Stimulated activated CD4-positive, alpha-beta T cell treated with anti-CD3 and anti-CD28 coated beads, Interleukin-4, amount 100 ng/mL, for 4 hours (primary cell): ENCODE measurements at places on chromosomes 5 and 9.

DNA sequence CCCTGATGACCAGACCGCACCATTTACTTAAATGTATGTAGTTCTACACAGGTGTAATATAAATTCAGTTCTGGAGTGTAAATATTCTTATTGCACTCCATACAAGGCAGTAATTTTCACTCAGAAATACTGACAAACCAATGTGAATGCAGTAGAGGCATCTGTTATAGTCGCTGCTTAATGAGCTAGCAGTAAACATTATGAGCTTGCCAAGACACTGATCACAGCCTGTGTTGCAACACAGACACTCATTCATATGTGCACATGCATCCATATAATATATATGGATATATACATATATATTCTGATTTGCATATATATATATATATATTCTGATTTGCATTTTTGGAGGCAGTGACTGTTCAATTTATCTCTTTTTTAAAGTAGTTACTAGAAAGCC is 435.1 kb upstream of the ST8SIA4 start:
- DNase-seq: no peak

GRCh38 chr5:139458580-139459407 is 3.7 kb downstream of the ECSCR start:
- DNase-seq: peak; percentile 56

- DNase-seq: no peak
Measured at GRCh38 chr5:79225026-79225425, 10.9 kb upstream of the JMY start.

DNA sequence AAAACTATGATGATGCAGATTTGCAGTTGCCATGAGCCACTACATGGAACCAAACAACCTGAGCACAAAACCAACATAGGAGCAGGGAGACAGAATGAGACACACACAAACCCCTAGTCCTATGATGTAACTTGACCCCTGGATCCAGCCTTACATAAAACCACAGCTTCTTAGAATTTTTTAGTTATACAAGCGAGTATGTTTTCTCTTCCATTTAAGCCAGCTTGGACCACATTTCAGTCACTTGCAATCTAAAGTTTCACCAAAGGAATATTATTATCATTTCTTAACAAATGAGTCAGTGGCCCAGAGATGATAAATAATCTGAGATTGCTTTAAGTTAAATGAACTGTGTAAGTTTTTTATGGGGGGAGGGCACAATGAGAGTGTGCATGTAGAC is 6.8 kb downstream of the SPOCK1 start:
- DNase-seq: no peak

- no peak for DNase-seq
Measured at GRCh38 chr5:127176769-127177168, 103.5 kb upstream of the C5orf63 start.

DNA sequence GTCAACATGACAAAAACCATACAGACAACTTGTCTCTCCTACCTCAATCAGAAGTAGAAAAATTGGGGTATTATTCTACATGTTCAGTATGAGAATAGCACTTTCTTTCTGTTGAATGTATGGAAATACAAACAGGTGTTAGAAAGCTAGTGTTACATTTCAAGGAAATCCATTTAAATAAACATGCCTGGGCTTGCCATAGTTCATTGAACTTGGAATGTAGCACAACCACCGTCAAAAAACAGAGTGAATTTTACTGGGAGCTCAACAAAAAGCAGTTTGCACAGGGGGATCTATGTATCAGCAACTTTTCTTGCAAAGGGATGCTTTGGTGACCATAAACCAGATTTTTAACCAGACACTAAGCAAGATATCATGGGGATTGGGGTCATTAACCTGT is 307.9 kb upstream of the SMARCA2 start:
- no peak for DNase-seq

- no peak for DNase-seq
Measured at GRCh38 chr5:150258130-150258529, 31.4 kb downstream of the CAMK2A start.

GRCh38 chr9:33159777-33160127 is 7.4 kb downstream of the B4GALT1 start:
- DNase-seq: peak; percentile 45

- no peak for DNase-seq
Measured at GRCh38 chr5:1835431-1835830, 34.2 kb downstream of the NDUFS6 start.

DNA sequence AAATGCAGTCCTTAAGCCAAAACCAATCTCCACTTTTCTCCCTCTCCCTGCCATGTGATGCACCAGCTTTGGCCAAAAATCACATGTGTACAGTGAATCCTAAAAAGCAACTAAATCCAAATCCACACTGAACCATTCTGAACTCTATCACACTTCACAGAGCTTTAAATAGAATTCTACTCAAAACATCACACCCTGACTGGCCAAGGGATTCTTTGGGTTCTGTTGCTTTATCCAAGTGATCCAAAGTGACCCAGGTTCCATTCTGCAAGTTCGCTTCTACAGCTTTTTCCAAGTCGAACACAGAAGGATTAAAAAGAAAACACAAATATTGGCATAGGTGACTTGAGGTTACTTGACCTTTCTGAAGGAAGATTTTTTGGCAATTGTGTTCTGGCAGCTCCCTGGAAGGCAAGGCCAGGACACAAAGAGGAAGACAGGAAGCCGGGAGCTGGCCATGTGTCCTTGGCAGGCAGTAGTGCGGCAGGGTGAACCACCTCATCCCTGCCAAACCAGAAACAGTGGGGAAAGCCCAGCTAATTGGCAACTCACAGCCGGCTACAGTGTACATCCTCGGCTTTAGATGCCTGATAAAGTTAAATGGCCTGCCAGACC is 115.0 kb downstream of the NFIB start:
- DNase-seq: no peak

DNA sequence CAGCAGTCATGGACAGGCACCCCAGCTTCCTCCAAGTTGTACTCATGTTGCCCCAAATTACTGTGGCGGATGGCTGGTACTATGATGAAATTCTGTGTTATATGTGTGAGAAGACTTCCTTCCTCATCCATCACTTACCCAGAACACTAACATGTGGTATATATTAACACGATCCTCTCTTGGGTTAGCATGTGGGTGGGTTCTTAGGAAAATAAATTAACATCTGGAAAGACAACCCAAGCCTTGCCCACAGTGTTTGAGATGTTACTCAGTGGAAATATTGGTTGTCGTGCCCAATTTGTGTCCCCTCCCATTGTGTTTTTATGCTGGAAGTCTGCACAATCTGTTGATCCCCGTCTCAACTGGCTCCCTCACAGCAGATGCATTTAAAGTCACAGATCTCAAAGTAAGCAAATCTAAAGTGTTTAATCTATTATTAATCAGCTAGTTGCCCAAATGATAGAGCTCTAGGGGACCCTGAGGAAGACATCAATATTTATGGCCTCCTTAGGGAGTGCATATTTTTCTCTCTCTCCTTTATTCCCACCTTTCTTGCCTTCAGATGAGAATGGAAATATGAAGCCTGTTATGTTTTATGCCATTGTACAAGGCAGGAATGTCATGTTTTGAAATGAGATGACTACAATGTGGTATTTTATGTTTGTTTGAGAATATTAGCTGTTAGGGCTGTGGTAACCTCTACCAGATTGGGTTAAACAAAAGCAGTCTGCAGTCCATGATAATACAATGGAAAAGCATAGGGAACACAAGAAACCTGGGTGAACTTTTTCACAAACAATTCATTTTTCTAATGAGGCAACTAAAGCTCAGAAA is 93.9 kb downstream of the GRIA1 start:
- DNase-seq: no peak

DNA sequence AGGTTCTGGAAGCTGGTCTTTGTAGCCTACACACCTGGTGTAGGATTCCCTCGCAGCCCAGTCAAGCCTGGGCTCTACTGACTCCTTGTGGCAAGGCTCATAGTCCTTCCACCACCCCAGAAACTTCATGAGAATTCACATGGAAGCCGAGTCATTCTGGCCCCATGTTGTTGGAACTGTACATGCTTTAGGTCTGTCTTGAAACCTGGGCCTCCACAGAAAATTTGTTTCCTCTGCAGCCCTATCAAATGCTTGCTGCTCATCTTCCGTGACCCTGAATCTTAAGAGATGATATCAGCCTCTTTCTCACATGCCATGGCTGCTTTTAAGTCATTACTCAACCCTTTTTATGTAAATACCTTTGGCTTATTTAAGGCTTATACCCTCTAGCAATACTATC is 113.4 kb upstream of the GRHPR start:
- DNase-seq: no peak

- no peak for DNase-seq
Measured at GRCh38 chr5:143187495-143187894, 216.0 kb downstream of the NR3C1 start.

DNA sequence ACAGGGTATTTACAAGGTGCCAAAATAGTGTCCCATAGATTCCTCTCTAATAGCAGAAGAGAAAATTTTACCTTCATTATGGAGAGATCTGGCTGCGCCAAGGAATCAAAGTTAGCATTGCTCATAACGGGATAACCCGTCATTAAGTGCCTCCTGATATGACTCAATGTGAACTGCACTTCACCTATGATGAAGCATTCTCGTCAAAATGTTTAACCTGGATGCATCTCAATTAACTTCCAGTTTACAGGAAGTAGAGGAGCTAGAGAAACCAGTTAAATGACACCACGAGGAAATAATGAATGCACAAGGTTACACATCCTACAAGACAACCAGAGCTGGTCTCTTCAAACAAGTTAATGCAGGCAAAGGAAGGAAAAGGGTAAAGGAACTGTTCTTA is 17.2 kb downstream of the FBXW11 start:
- DNase-seq: no peak

GRCh38 chr9:81374459-81375186 is 314.7 kb downstream of the TLE1 start:
- no peak for DNase-seq

- peak; percentile 51 for DNase-seq
Measured at GRCh38 chr9:20884985-20885593, 146.4 kb downstream of the HACD4 start.

DNA sequence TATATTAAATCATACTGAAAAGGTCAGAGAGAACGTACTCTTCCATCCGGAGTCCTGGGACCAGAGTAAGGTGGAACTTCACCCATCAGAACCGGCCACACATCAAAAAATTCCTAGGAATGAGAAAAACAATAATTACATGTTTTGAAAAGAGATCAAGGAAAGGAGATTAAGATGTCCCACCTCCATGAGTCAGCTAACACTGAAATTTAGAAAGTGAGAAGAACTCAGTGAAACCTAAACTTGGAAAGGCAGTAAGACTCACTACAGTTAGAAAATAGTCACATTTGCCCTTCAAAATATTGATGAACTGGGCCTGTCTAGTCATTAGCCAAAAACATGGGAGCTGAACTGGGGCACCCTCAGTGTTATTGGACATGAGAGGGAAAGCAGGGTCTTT is 23.0 kb downstream of the PDE6A start:
- DNase-seq: no peak
